HL-60 (cell line): ENCODE measurements at places on chromosomes 2 and 18.

DNA sequence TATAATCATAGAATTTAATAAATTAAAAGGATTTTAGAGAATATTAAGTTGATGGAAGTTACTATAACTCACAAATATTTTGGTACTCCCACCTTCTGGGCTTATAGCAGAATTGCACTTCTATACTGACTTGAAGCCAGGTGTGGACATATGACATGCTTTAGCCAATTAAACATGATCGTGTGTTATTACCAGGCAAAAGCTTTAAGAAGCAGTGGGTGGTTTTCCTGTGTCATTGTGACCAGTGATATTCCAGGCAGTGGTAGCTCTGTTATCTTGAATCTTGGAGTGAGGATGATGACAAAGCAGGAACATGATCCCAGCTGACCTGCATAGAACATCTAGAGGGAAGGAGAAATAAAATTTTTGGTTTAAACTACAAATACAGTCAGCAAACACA is 370.9 kb upstream of the ZEB2 start:
- DNase-seq, result no peak

DNA sequence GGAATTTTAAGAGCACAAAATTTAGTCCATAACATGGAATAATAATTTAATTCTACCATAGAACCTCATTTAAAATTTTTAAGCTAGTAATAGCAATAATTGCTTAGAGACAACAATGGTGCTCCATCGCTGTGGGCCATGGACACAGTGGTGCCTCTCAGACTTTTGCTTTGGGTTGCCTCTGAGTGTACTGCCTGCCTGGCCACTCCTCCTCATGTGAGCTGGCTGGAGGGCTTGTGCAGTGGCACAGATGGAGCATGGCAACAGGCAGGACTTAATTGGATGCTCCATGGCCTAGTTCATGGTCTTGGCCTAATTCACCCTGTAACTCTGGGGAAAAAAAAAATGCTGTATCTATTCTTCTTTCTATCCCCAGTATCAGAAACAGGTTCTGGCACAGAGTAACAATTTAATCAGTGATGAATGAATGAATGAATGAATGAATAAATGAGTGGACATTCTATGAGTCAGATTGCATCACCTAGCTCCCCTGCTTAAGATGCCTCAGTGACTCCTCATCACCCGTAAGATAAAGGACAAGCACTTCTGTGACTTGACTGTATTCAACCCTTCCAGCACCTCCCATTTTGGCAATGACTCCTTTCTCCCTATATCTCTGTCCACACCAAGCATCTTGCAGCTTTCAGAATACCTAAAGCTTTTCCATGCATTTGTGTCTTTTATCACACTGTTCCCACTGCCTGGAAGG is 211.8 kb upstream of the SLC14A2 start:
- DNase-seq, result no peak

- no peak for DNase-seq
Observed at GRCh38 chr2:128549646-128550260, 231.1 kb upstream of the HS6ST1 start.

DNA sequence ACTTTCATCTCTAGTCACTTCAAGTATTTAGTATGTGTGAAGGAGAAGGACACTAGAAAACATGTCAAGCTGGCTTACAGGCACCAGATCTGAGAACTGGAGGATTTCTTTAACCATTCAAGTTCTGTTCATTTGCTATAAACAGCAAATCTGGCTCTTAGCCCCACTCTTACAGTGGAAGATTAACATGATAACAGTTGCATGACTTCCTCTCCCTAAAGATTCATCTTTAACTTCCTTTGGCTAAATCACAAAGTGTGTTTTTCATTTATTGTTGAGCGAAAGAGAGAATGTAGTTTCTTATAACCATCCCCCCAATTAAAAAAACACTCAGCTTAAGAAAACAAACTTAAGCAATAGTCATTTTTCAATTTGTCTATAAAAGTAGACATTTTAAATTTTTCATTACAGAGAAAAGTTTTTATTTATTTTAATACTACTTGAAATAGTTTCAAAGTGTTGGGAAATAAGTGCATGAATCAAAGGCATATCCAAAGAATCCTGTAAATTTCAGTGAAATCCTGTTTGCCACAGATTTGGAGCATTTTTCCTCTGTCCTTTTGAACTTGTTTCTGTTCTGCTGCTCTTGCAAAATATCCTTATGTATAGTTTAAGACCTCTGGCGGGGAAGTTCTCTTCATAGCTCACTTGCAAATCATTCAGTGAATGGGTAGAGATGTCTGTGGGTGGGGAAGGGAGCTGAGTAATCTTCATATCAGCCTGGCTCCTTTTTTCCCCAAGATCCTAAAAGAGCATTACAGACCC is 241.0 kb upstream of the RBBP8 start:
- no peak for DNase-seq

DNA sequence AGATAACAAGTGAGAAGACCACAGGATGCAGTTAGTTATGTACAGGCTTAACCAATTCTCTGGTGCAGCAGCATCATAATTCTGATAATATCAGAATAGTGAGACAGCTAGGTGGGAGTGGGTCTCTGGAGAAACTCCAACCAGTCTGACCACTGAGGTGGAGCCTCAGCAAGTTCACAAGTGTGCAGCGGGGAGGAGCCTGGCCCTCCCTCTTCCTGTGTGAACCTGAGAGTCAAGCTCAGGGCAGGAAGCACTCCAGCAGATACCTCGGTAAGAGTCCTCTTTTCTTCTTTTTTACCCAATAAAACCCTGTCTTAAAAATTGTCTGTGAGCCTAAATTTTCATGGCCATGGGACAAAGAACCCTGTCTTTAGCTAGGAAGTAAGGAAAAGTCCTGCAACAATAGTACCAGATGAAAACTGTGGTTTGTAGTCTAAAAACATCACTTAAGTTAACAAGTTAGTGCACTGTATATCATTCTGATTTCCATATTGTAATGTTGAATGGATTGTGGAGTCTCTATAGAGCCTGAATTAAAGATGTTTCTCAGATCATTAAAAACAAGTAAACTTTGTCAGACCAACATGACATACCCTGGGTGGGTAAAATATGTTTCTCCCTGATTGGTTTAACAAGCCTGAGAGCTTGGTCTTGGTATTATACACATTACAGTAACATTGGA is 370.8 kb downstream of the TMEM182 start:
- DNase-seq, result no peak

GRCh38 chr2:61959381-61960293 is 54.2 kb downstream of the COMMD1 start:
- no peak for DNase-seq

DNA sequence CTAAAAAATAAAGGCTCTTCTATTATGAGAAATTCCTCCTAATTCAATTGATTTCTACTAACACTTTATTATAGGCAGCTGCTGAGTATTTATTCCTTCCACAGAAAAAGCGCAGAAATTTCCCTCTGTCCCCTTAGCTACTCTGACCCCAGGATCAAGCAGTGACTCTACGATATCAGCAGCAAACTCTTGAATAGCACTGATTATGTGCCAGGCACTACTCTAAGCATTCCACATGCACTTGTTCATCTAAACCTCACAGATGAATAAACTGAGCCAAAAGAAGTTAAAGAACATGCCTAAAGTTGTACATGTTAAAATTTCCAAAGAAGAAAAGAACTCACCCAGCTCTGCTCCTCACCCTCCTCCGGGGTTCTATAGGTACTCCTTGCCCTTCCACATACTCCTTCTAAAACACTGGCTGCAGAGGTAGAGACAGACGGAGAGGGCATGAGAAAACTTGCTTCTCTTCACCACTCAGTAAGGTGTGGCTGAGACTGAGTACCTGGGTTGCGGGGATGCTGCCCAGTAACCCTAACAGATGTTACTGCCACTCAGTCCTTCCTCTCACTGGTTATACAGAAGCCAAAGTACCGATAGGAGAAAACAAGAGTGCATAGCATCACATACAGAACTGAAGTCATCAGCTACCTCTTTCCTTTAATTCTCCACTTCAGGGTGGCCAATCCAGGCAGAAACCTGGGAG is 9.9 kb downstream of the C1D start:
- DNase-seq, result no peak

DNA sequence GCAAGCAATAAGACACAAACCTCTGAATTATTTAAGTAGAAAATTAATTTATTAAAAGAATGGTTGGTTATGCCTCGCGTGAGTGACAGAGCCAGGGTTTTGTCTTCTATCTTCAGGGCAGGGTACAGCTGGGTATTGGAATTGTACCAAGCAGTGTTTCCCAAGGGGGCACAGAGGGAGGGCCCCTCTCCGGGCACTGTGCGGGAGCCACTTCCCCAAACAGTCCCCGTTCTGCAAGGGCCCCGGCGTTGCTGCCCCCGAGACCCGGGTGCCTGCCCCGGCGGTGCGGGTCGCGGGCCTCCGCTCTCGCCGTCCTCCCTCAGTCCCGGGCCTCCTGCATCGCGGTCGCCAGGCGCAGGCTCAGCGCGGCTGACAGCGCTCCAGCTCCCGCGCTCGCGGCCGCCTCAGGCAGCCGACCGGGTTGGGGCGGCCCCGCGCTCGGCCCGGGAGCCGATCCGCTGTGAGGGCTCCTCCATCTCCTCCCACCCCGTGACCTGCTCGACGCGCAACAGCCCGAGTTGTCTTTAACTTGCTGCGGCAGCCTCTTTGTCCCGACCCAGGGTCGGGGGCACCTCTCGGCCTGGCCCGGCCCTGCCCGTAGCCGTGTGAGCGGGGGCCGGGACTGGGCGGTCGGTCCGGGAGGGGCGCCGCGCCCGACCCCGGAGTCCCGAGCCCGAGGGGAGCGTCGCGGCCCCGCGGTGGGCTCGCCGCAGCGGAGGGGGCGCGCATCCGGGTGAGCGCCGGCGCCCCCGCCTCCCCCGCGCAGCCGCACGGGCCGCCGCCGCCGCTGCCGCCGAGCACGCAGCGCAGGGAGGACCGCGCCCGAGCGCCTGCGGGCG is 620 bp upstream of the GALNT1 start:
- DNase-seq, result no peak

- peak; percentile 10 for DNase-seq
Observed at GRCh38 chr18:37294951-37295350, 270.6 kb downstream of the CELF4 start.

- DNase-seq, result peak; percentile 11
Observed at GRCh38 chr2:165239230-165239629, at the start of gene SCN2A. Gene SCN2A (plus strand): TSS chr2:165239414. CDS start chr2:165295824, 56,410 bp downstream.

- peak; percentile 18 for DNase-seq
Observed at GRCh38 chr2:9168821-9169221, 37.8 kb upstream of the ASAP2 start.

- no peak for DNase-seq
Observed at GRCh38 chr18:51275712-51276476, 78.4 kb upstream of the MEX3C start.
